Fibroblast of lung (primary cell): ENCODE measurements at places on chromosomes 13 and 19. TPM values are rescaled to one million over a fixed set of nuclear protein-coding genes. Genes with fewer than 3 reads are reported as not detected.

DNA sequence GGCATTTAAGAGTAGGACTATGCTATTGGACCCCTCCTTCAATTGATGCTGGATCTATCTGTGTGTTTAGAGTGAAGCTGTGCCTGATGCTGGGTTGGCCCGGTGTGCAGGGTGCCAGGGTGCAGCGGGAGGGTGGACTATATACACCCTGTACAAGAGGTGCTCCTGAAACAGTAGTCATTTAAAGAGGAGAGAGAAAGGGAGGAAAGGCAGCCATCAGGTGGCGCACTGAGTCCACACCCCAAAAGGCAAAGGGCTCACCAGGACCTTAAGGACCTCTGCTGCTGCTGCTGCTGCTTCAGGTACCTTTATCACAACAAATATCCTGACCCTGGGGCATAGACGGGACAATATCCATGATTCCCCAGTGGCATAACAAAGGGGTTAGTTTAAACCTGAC lies 39.4 kb downstream of the ZNF136 start:
- DNase-seq, result no peak

DNA sequence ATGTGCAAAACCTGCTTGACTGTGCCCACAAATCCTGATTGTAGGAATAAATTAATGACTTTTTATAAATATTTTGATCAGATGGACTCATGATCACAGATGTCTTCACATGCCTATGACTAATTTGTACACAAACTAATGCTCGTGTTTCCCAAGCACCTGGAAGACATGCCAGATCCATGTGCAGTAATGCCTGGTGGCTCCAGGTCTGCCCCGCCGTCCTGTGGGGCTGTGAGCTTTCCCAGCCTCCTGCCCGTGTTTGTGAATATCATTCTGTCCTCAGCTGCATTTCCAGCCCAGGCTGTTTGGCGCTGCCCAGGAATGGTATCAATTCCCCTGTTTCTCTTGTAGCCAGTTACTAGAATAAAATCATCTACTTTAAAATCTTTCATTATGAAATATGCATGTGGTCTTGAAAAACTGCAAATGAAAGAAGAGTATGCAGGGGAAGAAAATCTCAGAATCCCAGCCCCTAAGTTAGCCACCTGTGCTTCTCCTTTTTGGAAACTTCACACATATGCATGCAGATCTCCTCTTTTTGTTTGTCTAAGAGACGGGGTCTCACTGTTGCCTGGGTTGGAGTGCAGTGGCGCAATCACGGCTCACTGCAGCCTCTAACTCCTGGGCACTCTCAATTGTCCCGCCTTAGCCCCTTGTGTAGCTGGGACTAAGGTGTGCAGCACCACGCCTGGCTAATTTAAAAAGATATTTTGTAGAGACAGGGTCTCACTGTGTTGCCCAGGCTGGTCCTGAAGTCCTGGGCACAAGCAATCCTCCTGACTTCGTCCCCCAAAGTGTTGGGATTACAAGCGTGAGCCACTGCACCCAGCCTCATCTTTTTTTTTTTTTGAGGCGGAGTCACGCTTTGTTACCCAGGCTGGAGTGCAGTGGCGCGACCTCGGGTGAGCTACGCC lies 6.2 kb downstream of the RPL28 start:
- no peak for DNase-seq

DNA sequence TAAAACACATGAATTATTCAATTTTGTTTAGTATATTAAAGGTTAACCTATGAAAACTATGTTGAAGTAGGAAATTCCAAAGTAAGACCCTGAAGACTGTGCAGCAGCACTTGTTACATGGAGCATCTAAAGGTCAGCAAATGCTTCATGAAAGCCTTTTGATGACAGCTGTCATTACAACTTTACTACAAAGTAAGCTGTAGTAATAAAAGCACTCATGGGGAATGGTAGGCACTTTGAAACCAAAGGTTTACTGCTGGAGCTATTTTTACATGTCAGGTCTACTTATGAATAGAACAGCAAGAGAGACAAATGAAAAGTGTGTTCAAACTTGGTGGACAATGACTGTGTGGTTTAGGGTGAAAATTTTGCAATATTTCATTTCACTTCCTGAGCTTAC lies 672.5 kb upstream of the PCDH20 start:
- no peak for DNase-seq

GRCh38 chr19:34574704-34575103 lies 93.1 kb downstream of the WTIP start:
- no peak for DNase-seq

DNA sequence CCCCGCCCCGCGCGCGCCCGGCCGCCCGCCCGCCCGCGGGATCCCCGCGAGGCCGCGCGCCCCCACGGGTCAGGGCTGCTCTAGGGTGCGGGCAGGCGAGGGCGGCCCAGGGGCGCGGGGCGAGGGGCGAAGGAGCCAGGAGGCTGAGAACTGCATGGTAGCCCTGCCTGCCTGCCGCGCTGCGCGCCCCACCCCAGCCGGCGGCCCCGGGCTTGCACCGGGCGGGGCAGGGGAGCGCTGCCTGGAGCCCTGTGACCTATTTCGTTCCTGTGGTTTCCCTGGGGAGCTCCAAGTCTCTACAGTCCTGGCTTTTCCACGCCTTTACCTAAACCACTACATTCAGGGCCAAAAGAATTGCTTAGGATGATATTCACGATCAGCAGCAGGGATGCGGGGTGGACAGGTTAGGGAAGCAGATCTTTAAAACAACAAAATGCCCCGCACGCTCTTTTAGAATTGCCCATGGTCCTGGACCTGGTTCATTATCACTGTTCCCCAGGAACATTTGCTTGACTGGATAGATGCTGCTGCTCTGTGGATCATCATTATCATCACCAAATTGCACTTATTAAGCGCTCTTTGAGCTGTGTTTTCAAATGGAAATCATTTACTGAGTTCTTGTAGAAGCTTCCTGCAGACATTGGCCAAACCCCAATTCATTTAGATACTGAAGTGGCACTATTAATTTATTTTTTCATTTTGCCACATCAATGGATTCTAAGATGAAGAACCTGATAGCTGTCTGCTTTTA lies 421 bp upstream of the GPR12 start:
- peak; percentile 2 for DNase-seq

- DNase-seq, result peak; percentile 36
These were observed 94.7 kb downstream of the CDADC1 start for GRCh38 chr13:49342454-49342853.

DNA sequence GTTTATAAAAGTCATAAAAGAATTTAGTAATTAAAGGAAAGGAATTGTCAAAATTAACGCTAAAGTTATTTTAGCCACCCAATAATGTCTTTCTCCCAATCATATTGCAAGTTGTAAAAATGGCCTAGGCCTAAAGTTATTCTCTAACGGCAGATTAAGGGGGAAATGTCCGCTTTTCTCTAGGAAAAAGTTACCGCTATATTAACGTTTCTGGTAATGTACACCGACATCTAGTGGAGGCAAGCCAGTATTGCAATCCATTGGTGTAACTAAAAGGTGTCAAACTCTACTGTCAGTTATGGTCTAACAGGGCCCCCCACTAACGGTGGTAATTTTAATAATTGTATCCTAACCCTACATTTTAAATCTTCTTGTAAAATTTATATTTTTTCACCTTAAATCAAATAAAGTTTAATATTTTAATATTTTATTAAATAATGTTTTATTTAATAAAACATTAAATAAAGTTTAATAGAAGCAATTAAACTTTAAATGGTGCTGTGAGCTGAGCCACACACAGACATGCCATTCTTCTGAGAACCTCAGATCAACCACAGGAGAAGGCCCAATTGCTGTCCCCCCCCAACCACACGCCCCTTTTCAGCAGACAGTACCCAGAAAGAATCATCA lies 35.9 kb upstream of the ZSCAN5A start:
- DNase-seq, result peak; percentile 23

- DNase-seq, result peak; percentile 82
These were observed at the start of gene PRKD2 for GRCh38 chr19:46717034-46717715. TSS of gene PRKD2 (minus strand) at chr19:46717114. CDS start at chr19:46716370, 744 bp downstream.

- no peak for DNase-seq
These were observed 3.2 kb downstream of the EHD2 start for GRCh38 chr19:47716270-47716937.

DNA sequence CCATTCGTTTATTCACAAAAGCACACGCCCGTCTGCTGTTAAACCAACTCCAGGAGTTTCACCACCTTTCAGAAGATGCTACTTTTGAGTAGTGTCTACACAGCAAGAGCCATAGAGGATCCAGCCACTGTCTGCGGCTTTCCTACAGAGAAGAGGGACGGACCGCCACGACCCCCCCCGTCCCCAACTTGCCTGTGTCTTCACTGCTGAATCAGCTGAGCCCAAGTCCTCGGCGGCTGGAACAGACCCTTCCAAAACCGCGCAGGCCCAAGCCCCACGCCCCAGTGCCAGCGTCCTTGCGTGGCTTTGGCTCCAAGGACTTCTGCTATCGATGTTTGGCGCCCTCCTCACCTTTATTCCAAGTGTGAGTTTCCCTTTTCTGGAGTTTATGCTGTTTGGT lies 65.1 kb downstream of the SPACA7 start:
- no peak for DNase-seq

DNA sequence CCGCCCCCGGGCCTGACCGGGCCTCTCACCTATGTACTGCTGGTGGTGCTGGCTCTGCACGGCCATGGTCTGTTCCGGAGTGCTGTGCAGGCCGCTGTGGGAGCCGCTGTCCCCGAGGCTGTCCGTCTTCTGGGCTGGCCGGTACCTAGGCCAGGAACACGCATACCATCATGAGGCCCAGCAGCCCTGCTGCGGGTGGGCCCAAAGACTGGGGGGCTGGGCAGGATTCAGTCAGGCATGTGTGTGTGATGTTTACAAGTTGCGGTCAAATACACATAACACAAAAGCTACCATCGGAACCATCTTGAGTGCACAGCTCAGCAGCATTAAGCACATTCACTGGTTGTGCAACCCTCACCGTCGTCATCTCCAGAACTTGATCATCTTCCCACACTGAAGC lies 32.2 kb upstream of the RANBP3 start:
- DNase-seq, result no peak

DNA sequence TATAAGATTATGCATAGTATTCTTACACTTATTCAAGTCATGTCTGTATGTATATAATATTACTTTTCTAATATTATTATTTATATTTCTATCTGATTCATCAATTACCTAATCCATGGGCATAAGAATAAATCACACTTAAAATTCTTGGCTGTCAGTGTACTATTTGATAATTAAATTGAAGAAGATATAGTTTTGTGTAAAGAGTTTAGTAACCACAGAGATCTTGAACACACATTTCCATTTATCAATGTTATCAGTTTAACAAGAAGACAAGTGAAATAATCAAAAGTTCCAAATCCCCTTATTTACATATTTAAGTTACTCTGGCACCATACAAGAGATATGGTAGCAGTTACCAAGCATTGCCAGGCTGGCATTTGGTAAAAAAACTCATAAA lies 244.5 kb downstream of the OXGR1 start:
- DNase-seq, result no peak

DNA sequence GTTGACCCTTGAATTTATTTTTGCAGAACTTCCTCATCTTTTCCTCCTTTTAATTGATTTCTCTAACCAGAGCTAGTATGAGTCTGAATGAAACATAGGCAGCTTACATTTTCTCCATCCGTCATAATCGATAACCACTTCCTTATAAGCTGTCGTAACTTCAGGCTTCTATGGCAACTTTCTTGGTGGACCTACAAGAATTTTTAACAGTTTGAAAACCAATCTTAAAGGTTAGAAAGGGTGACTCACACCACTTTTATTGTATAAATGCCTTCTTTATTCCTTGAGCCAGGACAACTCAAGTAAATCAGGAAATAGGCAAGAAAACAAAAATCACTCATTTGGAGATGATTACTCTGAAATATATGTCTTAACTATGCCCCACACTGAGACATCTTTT lies 105.7 kb upstream of the KL start:
- peak; percentile 44 for DNase-seq

DNA sequence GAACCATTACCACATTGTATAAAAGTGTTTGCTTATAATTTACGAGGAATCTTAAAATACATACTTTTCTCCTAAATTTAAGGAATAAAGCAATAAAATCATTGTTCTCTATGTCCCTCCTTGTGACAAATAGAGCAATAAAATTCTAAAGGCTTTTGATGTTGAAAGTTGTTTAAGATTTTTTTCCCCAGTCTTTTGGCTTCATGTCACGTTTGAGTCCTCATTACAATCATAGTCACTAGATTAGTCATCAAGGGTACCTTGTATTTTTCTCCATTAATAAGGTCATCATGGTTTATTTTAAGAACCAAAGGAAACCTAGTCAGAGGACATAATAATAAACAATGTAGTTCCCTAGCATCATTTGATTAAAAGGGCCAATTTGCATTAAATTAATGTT lies 3.2 kb downstream of the WBP4 start:
- peak; percentile 75 for DNase-seq

The NCAN gene
- under 0.01 TPM in 2 replicates for total RNA-seq

The MAST1 gene
- 0.26 and 1.3 TPM in 2 replicates for total RNA-seq

The POSTN gene
- total RNA-seq, result 38.0 and 221 TPM in 2 replicates
